ENCODE measurements at places on chromosomes 12 and 14.

GRCh38 chr12:5548152-5548943 is 116.4 kb downstream of the NTF3 start:
- no peaks in the 10 kb centered on the region for H3K27me3 ChIP-seq
- no peak overlapping the region for H3K4me3 ChIP-seq
- no peak overlapping the region for H3K27ac ChIP-seq
- no peaks in the 10 kb centered on the region for H3K36me3 ChIP-seq
- H3K4me1 ChIP-seq: no peaks in the 10 kb centered on the region

DNA sequence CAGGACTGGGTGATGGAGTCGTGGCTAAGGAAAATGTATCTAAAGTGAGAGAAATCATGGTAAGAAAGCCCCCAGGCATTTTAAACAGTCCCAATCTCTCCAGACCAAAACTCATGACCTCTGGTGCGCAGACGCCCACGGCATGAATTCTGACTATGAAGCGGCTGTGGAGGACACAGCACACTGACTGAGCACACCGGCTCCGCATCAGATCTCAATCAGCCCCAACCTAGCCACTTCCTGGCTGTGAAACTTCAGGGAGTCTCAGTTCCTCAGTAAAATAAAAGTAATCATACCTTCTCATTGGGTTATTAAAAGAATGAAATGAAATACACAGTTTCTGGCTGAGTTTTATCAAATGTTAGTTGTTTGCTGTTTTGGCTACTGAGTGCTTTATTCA is 38.7 kb downstream of the SETD3 start:
- H3K27ac ChIP-seq: no peak overlapping the region
- H3K27me3 ChIP-seq: no peaks in the 10 kb centered on the region
- no peak overlapping the region for H3K4me3 ChIP-seq
- H3K36me3 ChIP-seq: peaks cover 16% of the 10 kb centered on the region
- H3K4me1 ChIP-seq: no peaks in the 10 kb centered on the region
- DNase-seq: no peak

- peaks cover 73% of the 10 kb centered on the region for H3K36me3 ChIP-seq
- no peaks in the 10 kb centered on the region for H3K27me3 ChIP-seq
- H3K4me1 ChIP-seq: peaks cover 30% of the 10 kb centered on the region
- peak; percentile 36 for DNase-seq
- peak overlapping the region; percentile 9 for H3K27ac ChIP-seq
These were observed 30.2 kb downstream of the KCTD10 start for GRCh38 chr12:109446869-109447268.

GRCh38 chr14:63773504-63773903 is 45.6 kb upstream of the SGPP1 start:
- no peaks in the 10 kb centered on the region for H3K27me3 ChIP-seq
- H3K4me3 ChIP-seq: no peak overlapping the region
- no peak overlapping the region for H3K27ac ChIP-seq
- DNase-seq: no peak

DNA sequence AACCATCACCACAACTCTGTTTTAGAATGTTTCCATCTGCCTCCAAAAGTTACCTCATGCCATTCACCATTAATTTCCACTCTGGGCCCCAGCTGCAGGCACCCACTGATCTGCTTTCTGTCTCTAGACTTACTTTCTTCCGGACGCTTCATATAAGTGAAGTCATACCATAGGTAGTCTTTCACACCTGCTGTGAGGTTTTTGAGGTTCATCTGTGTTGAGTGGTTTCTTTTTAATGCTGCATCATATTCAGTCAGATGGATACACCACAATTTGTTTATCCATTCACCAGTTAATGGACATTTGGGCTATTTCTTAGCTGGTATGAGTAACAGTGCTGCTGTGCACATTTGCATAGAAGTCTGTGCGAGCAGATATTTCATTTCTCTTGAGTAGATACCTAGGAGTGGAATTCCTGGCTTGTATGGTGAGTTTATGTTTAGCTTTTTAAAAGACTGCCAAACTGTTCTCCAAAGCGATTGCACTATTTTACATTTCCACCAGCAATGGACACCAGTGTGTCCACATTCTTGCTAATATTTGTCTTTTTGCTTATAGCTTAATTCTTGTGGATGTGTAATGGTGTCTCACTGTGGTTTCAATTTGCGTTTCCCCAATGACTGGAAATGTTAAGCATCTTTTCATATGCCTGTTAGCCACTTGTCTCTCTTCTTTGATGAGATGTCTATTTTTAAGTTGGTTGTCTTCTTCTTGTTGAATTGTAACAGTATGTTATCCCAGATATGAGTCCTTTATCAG is 48.3 kb downstream of the ZFYVE21 start:
- H3K4me3 ChIP-seq: no peak overlapping the region
- DNase-seq: no peak
- no peaks in the 10 kb centered on the region for H3K4me1 ChIP-seq
- no peaks in the 10 kb centered on the region for H3K27me3 ChIP-seq
